Activated T-cell treated with anti-CD3 and anti-CD28 coated beads for 24 hours (primary cell): ENCODE measurements at places on chromosomes 3 and 15.

- DNase-seq, result no peak
Observed at GRCh38 chr15:84934942-84935729, 46.5 kb upstream of the PDE8A start.

- no peak for DNase-seq
Observed at GRCh38 chr3:14497321-14497720, 42.8 kb downstream of the GRIP2 start.

DNA sequence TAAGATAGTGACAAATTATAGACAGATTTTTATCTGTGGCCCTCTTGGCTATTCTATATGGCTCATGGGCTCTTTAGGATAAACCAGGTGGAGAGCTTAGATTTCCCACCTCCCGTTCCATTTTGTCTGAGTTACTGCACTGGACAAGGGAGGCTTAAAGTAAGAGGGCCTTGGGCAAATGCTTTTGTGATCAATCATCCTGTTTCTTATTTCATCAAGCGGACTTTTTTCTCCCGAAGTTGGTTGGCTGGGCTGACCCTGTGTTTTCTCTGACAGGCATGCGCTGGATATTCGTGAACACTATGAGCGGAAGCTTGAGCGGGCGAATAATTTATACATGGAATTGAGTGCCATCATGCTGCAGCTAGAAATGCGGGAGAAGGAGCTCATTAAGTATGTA lies 33.4 kb downstream of the TMEM41A start:
- DNase-seq, result no peak

DNA sequence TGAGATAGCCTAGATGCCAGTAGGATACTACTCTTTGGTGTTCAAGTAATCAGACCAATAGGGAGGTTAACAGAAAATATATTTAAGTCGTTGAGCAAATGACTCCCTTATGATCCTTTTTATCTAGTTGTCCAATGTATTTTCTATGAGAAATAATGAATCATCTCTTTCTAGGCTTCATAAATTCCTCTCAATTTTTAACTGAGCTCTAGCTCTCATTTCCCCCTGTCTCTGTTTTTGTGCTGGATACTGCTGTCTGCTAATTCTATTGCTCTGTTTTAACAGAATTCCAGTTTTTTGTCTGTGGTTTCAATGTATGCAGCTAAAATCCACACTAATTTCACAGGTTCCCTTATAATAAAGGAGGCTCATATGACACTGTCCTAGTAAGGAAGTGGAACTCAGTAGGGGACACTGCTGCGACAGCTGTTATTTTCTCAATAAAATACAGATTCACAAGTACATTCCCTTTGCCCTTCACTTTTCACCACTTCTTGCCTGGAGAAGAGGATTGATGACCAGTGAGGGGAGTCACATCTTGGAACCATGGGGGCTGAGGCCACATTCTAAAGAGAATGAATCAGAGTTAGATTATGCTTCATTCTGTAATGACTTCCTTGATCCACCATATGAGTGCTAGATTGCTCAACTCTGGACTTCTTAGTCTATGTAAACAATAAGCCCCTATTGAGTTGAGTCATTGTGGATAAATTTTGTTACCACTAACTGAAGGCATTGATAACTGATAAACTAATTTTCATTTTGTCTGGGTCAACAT lies 558.7 kb upstream of the KCNMB2 start:
- no peak for DNase-seq

DNA sequence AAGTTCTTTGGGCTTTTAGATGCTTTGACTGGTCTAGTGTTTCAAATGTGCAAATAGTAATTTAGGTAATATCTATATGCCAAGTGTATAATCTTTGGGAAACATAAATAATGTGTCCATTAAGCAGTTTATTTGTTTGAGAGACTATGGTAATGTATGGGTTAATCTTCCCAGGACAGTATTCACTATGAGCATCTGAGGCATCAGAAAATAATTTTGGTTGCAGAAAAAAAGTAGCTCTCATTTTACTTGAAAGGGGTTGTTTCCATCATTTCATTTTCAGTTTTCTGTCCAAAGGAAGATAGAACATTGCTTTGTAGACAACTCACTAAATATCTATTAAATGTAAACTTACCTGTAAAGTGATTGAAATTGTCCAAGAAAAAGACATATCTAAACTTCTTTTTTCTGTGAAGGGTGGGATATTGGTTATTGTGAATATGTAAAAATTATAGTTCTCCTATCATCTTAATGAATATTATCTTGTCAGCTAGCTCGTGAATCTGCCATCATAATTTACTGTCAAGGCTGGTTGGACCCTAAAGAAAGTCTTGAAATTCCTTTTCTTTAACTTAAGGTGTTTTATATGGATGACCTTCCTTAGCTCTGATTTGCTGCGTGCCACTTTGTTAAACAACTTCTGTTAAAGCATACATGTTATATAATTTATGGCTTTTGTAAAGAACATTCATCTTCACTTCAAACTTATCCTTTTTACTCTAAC lies 108.8 kb downstream of the EPHA3 start:
- no peak for DNase-seq

DNA sequence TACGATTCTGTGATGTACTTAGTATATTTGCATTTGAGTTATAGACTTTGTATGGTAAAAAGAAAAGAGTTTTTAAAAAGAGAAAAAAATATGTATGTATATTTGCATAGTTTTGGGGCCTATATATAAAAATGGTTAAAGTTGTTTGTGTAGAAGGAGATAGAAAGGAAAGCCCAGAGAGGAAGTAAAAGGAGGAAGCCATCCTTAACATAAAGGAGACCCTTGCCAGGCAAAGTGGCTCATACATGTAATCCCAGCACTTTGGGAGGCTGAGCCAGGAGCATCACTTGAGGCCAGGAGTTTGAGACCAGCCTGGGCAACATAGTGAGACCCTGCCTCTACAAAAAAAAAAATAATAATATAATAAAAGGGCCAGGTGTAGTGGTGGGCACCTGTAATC lies 8.4 kb downstream of the SNAP23 start:
- DNase-seq, result no peak

- peak; percentile 19 for DNase-seq
Observed at GRCh38 chr3:179072100-179072438, 460 bp upstream of the ZMAT3 start.

DNA sequence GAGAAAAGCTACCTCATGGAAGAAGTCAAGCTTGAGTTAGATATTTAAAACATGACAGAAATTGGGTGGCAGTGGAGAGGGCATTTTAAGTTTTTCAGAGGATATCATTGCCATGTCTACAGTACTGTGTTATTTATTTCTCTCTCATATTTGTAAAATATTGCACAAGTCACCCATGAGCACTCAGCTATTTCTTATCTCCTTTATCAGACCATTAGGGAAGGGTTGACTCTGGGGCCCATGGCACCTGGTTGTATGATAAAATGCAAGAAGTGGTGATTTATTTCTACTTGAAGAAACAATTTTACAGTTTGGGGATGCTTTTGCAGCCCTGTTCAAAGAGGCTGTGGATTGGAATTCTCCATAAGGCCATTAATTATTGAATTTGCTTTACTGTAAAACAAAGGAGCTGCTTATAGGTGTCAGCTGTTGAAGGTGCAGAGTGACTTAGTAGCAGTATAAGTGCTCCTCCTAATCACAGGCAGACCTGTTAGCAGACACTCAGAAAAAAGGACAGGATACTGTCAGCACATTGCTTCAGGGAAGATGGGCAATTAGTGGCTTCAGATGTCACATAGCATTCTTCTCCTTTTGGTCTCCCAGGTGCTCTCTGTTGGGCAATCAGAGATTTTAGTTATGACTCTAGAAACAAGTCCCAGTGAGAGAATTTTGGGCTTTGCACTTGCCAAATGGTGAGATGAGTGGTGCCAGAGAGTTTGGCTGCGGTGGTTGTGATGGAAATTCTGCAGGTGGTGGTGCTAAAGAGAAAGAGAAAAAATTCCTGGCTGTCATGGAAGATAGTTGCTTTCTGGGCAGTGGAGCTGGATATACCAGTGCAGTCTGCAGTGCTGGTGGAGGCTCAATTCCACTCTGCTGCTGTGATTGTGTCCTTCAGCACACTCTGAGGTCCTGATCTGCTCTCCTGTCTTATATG lies 129.7 kb upstream of the ROPN1 start:
- DNase-seq, result no peak

DNA sequence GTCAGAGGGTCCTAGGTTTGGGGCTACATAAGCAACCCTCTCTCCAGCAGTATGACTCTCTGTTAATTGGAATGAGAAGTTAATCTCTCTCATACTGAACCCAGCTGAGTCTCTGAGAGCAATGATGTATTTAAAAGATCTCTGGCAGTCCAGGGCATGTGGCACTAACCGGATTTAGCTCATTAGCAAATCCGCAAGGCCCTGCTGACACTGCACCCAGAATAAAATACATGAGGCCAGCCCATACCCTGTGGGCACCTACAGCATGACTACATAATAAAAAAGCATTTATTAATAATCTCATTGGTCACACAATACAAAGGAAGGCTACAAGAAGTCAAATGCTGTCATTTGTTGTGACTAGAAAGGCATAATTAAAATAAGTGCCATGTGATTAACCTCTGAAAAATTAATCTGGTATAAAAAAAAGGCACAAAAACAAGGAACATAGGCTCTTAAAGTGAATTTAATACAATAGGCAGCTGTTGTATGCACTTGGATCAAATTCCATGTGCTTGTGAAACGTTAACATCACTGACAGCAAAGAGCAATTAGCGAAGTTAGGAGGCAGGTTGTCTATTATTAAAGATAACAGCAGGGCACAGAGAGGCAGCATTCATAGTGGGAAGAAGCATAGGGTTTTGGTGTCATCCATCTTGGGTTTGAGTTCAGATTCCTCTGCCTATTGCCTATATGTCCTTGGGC lies 381.2 kb downstream of the WDR72 start:
- DNase-seq, result no peak

- no peak for DNase-seq
Observed at GRCh38 chr15:42139596-42139995, 16.8 kb downstream of the PLA2G4F start.

GRCh38 chr15:97623091-97623661 lies 337.3 kb upstream of the ARRDC4 start:
- no peak for DNase-seq

GRCh38 chr15:50552238-50552637 lies 5.8 kb upstream of the USP50 start:
- DNase-seq, result no peak

DNA sequence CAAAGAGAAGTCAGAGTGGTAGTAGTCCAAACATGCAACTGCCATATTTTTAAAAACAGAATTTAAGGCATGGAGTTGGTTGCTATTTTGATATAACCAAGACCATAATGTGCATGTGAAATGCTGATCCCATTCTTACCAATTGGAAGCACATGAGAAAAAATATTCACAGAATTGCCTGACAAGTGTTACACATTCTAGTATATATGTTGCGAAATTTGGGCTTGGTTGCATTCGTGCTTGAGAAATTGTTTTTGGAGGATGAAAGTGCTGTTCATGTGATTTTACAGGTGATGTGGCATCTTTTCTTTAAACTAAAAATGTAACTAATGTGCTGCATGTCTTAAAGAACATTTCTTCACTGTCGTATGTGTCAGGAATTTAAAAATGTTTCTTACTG lies 199.7 kb downstream of the CHL1 start:
- no peak for DNase-seq

- DNase-seq, result no peak
Observed at GRCh38 chr3:33914731-33915379, 116.4 kb downstream of the PDCD6IP start.

DNA sequence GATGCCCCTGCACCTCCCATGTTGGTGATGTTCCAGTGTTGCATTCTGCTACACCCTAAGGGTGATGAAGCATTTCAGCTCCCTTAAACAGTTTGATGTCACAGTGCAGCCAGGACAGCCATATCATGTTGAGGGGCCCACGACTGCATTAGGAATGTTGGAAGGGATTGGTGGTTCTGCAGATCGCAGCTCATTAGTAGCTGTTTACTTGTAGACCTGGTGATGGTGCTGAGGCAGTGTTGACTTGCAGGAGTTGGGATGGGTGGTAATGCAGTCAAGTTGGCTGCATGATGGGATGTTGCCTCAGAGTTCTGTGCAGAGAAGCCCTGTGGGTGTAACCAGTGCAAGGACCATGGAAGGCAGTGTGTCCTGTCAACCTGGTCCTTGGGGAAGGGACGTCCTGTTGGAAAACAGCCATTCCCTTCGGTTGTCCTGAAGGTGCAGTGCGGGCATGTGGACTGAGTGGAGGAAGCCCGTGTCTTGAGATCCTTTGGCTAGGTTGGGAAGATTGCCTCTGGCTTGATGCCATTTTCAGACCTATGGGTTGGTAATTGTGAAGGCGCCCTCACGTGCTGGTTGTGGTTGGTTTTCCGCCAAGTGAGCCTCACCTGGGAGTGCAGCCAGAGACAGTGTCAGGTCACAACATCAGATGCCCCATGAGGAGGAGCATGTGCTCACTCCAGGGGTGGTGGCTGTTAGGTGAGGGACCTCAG lies 100.7 kb downstream of the SNRPN start:
- DNase-seq, result no peak

- peak; percentile 65 for DNase-seq
Observed at GRCh38 chr15:65862682-65863081, 6.6 kb upstream of the RAB11A start.

- DNase-seq, result no peak
Observed at GRCh38 chr15:31067890-31068603, 33.5 kb downstream of the TRPM1 start.

DNA sequence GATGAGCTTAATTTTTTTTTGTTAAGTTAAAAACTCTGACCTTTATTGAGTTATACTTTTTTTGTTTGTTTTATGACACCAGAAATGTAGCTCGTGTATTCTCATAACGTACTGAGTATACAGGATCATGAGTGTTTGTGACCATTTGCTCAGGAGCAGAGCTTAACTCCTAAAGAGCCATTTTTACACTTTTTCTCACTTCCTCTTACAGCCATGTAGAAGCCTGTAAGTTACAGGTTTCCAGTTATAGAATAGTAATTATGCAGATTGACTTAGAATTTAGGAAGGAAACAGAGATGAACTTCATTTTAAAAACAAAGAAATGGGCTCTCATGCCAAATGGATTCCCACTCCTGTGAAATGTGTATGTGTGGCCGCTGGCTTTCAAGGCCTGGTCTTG lies 151.7 kb downstream of the MCTP2 start:
- no peak for DNase-seq

DNA sequence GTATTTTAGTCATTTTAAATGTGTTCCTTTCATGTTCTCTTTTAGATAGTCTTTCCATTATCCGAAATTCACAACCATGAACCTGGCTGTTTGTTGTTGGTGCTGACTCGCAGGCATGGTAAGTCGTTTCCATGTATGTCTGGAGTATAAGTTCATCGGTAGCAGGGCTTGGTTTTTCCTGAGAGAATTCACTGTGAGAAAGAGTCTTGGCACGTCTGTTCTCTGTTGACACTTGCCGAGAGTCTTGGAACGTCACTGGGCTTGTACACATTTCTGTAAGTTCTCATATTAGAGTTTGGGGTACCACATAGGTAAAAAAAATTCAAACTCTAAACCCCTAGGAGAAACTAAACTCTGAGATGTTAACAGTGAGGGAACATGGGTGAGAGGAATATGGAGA lies 29.4 kb upstream of the EIF4A2 start:
- no peak for DNase-seq

GRCh38 chr15:84782346-84782745 lies 34.0 kb downstream of the ZNF592 start:
- DNase-seq, result no peak
